ENCODE measurements at places on chromosomes 7 and 10.

DNA sequence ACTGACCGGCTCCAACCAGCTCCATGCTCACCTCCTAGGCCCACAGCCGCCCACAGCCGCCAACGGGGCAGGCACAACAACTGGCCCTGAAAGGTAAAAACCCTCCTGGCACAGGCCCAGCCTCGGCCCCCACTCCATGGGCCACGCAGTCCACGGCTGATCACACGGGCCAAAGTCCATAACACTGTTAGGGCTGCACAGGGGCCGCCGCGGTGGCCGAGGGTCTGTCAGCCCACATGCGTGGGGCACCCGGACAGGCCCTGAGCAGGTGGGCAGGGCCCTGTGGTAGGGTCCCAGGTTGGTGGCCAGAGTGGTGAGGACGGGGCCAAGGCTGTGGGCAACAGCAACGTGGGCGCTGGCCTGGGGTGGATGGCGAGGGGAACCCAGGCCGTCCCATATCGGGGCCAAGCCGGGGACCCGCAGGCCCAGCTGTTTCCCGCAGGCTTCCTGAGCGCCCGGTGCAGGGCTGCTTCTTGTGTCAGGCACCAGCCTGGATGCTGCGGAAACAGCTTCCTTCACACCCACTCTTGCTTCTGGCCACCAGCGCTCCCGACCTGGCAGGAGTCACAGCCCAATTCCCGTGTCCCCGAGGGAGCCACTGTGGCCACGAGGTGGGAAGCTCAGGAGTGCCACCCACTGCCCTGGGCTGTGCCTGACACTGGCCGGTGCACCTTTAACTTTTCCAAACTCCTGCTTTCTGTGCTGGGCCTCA is 29.2 kb downstream of the CYP2W1 start:
- H3K27me3 ChIP-seq = no peaks in the 10 kb centered on the region
- H3K4me3 ChIP-seq = no peak overlapping the region
- peaks cover 22% of the 10 kb centered on the region for H3K36me3 ChIP-seq
- no peak overlapping the region for H3K27ac ChIP-seq
- DNase-seq = no peak

DNA sequence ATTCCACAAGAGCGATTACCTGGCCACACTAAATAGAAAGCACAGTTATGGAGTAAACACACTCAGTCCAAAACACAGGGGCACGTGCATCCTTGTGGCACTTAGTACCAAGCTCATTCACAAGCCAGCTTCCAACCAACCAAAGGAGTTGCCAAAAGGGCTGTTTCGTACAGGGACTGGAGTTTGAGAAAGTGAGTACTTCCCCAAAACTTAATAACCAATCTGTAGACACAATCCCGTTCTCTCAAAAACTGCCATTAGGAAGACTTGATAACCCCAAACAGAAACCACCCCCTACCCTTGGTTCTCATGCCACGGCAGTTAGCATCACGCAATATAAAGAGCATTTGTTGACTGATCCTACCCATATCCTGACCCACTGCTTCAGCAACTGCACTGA is 166.2 kb upstream of the ASAH2 start:
- peak overlapping the region; percentile 88 for H3K27ac ChIP-seq
- no peak for DNase-seq
- H3K36me3 ChIP-seq = no peaks in the 10 kb centered on the region
- no peaks in the 10 kb centered on the region for H3K27me3 ChIP-seq
- H3K4me1 ChIP-seq = peaks cover 65% of the 10 kb centered on the region

- H3K4me3 ChIP-seq = no peak overlapping the region
- H3K27me3 ChIP-seq = no peaks in the 10 kb centered on the region
- H3K4me1 ChIP-seq = no peaks in the 10 kb centered on the region
- no peaks in the 10 kb centered on the region for H3K36me3 ChIP-seq
- no peak overlapping the region for H3K27ac ChIP-seq
- no peak for DNase-seq
These were observed 56.3 kb downstream of the SFMBT2 start for GRCh38 chr10:7354330-7355047.

DNA sequence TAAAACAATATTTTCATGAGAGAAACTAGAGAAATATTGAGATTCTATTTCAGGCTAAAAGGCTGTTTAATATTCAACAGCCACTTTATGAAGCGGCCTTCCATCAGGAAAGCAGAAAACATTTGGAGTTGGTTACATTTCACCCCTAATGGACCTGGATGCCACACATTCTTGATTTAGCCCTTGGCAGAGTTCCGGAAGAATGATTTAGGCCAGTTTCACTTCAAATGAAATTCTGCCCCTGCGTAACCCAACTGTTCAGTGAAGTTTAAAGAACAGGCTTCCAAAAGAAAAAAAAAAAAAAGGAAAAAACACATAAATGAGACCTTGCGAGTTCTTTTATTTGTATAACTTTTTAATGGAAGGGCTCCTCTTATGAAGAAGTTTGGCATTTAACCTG is 239.2 kb upstream of the AKR1E2 start:
- no peak overlapping the region for H3K27ac ChIP-seq
- H3K4me1 ChIP-seq = no peaks in the 10 kb centered on the region
- H3K27me3 ChIP-seq = no peaks in the 10 kb centered on the region
- no peak overlapping the region for H3K4me3 ChIP-seq
- DNase-seq = no peak

- DNase-seq = no peak
- no peaks in the 10 kb centered on the region for H3K4me1 ChIP-seq
- H3K27me3 ChIP-seq = no peaks in the 10 kb centered on the region
- H3K36me3 ChIP-seq = no peaks in the 10 kb centered on the region
- no peak overlapping the region for H3K4me3 ChIP-seq
These were observed 615.1 kb downstream of the ZWINT start for GRCh38 chr10:55746002-55746401.

GRCh38 chr10:52115823-52116222 is 198.3 kb upstream of the DKK1 start:
- no peak for DNase-seq
- H3K4me1 ChIP-seq = no peaks in the 10 kb centered on the region
- H3K27ac ChIP-seq = no peak overlapping the region
- H3K36me3 ChIP-seq = no peaks in the 10 kb centered on the region

DNA sequence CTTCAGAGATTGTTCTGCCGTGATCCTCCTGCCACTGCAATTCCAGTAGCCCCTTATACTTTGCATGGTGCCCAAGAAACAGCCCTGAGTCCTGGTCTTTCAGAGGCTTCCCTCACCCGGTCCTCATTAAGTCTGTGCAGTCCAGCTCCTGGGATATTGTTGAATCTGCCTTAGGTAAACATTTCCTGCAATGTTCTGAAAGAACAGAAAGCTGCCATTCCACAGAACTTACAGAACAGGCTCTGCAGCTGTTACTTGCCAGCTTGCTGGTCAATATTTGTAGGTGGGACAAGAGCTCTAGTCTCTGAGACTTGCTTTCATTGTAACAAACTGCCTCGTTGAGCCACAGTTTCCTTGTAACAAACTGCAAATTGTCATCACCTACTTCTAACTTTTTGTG is 115.0 kb upstream of the KIF5B start:
- no peak overlapping the region for H3K4me3 ChIP-seq
- no peaks in the 10 kb centered on the region for H3K36me3 ChIP-seq
- peaks cover 6% of the 10 kb centered on the region for H3K4me1 ChIP-seq
- H3K27me3 ChIP-seq = no peaks in the 10 kb centered on the region
- no peak overlapping the region for H3K27ac ChIP-seq
- no peak for DNase-seq

- H3K4me1 ChIP-seq = no peaks in the 10 kb centered on the region
- peaks cover 6% of the 10 kb centered on the region for H3K27me3 ChIP-seq
- no peak overlapping the region for H3K4me3 ChIP-seq
- no peak for DNase-seq
These were observed 342.3 kb upstream of the ADARB2 start for GRCh38 chr10:2079603-2080078.

DNA sequence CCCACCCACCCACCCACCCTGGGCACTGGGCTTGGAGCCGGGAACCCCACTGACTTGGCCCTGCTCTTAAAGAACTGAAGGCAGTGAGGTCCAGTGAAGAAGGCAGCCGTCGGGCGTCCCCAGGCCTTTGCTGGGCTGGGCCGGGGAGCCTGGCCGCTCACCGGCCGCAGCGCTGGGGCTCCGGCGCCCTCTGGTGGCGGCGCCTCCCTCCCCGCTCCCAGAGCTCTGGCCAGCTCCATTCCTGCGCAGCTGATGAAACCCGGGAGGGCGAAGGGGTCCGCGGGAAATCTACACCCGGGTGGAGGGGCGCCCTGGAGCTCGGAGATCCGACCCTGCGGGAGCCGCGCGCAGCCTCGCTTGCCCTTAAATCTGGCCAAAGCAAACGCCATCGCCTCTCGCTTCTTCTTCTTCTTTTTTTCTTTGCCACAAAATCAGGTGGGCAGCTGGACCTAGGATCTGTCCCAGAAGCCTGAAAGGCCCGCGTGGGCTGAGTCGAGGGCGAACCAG is 1.7 kb upstream of the CXCL12 start:
- H3K4me1 ChIP-seq = peaks cover 35% of the 10 kb centered on the region
- H3K4me3 ChIP-seq = peak overlapping the region; percentile 2
- no peaks in the 10 kb centered on the region for H3K36me3 ChIP-seq

Data from suprapubic skin (tissue), 4 donors.